ENCODE measurements at places on chromosomes 3 and 15.
A peak's percentile ranks its signal among the peaks of the same experiment; 100 is the strongest.

DNA sequence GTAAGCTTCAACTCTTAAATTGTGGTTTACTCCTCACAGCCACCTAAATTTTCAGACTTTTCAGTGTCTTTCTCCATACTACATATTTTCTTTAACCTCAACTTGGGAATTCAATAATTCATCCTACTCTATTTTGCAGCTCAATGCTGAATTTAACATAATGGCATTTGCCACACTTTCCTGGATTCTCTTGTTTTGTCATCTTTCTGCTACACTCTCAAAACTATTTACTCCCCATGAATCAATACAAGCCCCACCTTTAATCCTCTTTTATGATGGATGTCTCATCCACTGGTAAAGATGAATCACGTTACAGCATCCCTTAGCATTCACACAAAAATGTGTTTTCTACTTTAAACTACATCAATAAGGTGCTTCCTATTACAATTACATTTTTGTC is 19.6 kb upstream of the CHMP2B start:
- no peak for DNase-seq

DNA sequence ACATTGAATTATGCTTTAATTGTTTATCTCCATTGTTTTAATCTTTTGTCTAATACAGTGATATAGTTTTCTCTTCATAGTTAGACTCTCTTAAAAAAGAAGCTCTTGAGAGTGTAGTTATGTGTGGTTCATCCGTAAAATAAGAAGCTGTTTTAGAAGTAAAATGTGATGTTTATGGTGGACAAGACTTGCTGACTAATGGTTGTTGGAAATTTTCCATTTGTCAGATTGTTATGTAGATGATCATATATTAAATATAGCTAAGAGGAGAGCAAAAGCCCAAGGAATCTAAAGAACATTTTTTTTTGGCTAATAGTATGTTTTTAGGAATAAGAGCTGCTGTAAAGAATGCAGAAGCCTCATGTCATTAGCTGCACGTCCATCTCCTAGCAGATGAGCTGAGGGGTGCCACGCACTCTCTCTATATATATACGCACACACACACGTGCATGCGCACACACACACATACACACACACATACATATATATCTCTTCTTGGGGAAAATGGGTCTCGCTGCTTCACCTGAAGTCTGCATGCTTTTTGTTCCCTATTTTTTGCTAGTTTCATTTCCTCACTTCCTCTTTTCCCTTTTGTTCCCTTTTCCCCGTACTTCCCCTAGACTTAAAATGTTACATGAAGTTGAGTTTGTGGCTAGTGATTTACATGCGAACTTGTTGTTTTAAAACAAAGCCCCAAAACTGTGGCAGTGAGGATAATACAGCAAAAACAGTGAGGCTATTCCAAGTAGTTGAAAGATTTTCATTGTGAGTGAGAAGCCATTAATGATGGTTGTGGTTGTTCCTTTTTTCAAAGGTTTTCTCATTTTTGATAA is 107.8 kb downstream of the MBNL1 start:
- peak; percentile 92 for DNase-seq

- DNase-seq: peak; percentile 74
Observed at GRCh38 chr3:34360713-34361112, 562.3 kb downstream of the PDCD6IP start.

GRCh38 chr3:72964633-72965032 is 32.0 kb upstream of the PPP4R2 start:
- no peak for DNase-seq

- DNase-seq: peak; percentile 67
Observed at GRCh38 chr3:120615847-120616609, 19.9 kb downstream of the NDUFB4 start.

DNA sequence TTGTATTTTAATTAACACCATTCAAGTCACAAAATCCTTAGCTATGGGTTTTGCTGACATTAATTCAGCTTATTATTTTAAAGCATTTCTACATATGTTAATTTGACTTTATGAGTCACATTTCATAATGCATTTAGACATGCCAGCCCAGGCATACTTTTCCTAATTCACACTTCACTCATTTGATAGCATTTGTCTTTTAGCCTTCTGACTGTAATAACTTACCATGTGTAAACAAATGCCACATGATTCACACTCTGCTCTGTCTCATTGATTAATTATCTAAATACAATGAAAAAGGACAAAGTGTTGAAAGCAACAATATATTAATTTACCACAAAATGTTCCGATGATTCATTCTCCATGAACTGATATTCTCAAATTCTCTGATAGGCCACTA is 927.8 kb upstream of the EPHA6 start:
- DNase-seq: no peak

DNA sequence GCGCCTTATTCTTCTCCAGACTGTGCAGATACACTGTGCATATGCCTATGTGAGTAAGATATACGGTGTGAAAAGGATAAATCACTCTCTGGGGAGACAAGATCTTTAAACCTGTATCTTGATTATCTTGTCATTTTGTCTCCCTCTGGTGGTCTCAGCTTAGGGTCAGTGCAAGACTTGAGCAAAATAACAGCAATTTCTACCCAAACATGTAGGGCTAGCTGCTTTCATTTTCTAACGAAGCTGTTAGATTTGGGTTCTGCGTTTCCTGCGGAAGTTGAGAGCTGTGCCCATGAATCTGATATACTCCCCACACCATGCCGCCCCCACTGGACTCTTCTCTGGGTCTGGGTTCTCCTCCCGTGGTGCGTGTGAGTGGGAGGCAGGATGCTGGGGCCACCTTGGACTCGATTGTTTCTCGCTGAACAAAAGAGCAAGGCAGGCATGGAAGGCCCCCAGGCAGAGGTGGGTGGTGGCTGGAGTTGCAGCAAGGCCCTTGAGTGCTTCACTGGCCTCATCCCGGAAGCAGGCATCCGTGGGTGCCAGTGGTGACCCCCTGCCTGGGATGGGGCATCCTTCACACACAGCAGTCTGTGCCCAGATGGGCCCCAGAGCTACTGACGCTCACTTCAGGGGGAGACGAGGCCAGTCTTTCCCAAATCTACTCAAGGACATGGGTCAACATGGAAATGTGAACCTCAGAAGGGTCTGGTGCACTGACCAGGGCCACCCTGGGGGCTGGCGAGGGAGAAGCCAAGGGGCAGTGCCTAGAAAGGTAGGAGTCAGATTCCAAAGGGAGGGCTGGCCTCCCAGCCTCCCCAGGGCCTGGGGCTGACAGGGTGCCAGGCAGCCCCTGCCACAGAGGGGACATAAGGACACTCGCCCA is 179.6 kb downstream of the NSMCE3 start:
- DNase-seq: no peak

DNA sequence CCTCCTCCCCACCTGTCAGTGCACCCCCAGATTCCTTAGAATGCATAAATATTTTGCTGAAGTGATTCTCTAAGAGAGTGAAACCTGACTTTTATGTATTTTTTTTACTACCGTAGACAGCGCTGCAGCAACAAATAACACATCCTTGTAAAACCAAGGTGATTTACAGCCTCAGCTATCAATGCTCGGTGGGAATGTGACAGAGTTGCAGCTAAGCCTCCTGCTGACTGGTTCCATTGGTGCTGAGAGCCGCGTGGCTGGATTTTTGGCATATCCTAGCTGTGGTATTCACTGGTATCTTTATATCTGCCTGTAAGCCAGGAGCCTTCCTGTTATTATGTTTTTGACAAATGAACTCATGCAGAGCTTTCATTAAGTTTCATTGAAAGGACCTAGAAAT is 11.0 kb downstream of the FGD5 start:
- DNase-seq: no peak

DNA sequence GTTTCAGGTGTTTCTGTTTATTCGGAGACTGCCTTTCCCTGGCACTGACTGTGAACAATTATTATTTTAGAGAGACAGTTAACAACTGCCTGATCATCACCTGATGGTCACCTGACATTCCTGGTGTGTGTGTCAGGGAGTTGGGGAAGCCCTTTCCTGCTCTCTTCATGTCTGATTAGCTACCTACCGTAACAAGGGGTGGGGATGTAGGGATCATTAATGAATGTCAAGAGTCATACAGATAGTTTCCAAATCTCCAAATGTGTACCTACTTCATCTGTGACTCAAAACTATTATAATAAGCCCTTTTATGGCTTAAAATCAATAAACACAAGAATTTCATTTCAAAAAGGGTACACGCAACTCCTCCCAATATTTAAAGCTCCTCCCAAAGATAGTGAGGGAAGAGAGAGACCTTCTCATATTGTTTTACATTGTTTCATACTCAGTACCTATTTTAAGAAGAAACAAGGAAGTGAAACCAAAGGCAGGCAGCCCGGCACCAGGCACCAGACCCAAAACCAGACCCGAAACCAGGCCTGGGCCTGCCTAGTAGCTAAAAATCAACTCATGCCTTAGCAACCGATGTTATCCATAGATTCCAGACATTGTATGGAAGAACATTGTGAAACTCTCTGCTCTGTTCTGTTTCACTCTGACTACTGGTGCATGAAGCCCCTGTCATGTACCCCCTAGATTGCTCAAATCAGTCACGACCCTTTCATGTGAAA is 844.9 kb upstream of the ALCAM start:
- peak; percentile 9 for DNase-seq

GRCh38 chr15:99584081-99584600 is 18.4 kb downstream of the MEF2A start:
- DNase-seq: no peak

- DNase-seq: peak; percentile 25
Observed at GRCh38 chr3:171457607-171458061, 2.6 kb downstream of the TNIK start.

GRCh38 chr15:94441760-94442159 is 210.4 kb downstream of the MCTP2 start:
- DNase-seq: no peak

- peak; percentile 94 for DNase-seq
Observed at GRCh38 chr3:157127831-157128767, 31.8 kb downstream of the CCNL1 start.

DNA sequence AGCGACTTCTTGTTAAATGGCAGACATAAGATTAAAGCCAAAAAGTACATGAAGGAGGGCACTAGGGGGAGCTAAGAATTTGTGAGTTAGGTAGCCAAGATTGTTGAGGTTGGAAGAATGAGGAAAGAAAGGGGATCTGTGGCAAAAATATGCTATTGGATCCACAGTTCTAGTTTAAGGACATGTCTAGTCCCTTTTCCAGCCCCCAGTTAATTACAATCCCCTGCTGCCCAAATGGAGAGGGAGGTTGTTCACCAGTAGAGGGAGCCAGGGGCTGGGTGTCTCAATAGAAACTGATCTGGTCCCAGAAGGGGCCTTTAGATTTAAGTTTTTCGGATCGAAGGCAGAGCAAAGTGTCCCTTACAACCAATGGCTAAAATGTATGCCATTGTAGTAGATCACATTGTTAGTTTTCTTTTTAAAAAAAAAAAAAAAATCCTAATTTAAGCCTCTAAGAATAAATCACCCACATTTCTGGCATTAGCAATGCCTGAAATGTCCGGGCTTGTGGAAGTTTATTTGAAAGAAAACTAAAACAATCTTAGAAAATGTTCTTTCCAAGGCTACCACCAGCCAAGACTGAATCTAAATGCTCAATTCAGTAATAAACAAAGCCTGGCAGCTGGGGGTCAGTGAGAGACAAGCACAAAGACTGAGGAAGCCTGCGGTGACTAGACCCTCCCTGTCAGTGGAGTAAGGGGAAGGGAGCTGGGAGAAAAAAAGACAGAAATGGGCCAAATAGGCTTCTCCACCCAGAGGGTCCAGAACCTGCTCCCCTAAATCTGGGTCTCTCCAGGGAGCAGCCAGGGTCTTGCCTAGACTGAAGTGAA is 7.1 kb downstream of the COL8A1 start:
- DNase-seq: no peak

GRCh38 chr3:73548436-73548835 is 76.3 kb downstream of the PDZRN3 start:
- no peak for DNase-seq

- no peak for DNase-seq
Observed at GRCh38 chr3:133833267-133833666, 27.7 kb downstream of the SRPRB start.

GRCh38 chr3:139814646-139815045 is 120.3 kb upstream of the CLSTN2 start:
- DNase-seq: no peak

DNA sequence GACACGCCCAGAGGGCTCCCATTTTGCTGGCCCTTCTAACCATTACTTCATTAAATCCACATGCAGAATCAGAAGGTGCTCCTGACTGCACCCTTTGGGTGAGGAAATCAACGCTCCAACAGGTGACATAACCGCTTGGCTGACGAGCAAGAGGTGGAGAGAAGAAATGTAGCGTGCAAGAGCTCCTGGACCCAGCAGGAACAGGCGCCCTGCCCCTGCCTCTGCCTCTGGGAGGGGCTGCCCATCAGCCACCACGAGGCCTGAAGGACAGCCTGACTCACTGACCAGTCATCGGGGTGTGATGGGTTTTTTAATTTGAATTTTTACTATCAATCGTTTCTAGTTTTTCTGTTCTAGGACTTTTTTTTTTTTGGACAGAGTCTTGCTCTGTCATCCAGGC is 218.2 kb downstream of the ADAMTS17 start:
- DNase-seq: no peak

GRCh38 chr3:9167222-9167621 is 82.2 kb downstream of the SRGAP3 start:
- DNase-seq: no peak

DNA sequence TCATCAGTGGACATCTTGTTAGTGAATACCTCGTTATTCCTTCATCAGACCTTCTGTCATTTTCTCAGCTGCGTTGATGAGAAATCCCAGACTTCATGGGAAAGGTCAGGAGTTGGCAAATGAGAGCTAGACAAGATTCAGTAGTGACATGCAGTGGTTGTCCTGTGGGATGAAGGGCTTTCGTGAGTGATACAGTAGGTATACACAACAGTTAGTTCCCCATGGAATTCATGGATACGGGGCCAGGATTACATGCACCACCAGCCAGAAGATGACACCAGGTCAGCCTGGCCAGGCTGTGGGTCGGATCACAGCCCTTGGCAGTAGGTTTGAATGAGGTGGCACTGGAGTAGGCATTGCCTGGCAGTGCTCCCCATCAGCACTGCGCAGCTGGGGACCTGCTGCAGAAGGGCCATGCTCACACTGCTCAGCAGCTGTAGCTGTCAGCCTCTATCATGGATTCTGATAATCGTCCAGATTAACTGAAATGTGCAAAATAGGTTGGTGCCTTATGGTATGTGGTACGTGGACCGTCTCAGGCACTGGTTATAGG is 150.1 kb downstream of the SLCO3A1 start:
- DNase-seq: no peak

- DNase-seq: no peak
Observed at GRCh38 chr3:192727032-192727847, at the start of gene FGF12. Gene FGF12 (minus strand): TSS chr3:192727541.

GRCh38 chr3:108345492-108346205 is 49.3 kb downstream of the HHLA2 start:
- no peak for DNase-seq

- no peak for DNase-seq
Observed at GRCh38 chr3:53175613-53176540, 14.9 kb downstream of the PRKCD start.

GRCh38 chr3:195020185-195020584 is 250.8 kb downstream of the XXYLT1 start:
- DNase-seq: no peak

Data from suppressor macrophage treated with lipopolysaccharide for 1 hour (primary cell).